ENCODE measurements at places on chromosomes 4 and X.

GRCh38 chr4:52038103-52038912, at the start of gene SGCB:
Gene SGCB, minus strand, starts transcription at chr4:52038299. Its CDS starts 40 bp downstream, at chr4:52038259.
- DNase-seq = peak; percentile 19

DNA sequence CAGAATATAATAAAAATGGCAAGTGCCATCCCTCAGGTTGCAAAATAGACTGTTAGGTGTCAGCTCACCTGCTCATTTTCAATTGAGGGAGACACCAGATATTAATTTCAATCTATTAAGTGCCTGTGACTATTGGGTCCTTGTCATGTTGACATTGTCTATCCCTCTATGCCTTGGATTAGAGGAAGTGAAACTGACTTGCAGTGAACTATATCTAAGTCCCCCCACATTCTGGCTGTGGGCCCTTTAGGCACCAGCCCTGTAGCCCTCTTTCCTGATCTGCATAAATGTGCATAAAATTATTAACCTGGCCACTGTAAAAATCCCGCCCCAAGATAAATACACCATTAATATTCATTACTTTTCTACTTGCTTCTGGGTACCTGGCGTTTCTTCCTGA, 293.0 kb upstream of the CLNK start:
- DNase-seq = no peak

DNA sequence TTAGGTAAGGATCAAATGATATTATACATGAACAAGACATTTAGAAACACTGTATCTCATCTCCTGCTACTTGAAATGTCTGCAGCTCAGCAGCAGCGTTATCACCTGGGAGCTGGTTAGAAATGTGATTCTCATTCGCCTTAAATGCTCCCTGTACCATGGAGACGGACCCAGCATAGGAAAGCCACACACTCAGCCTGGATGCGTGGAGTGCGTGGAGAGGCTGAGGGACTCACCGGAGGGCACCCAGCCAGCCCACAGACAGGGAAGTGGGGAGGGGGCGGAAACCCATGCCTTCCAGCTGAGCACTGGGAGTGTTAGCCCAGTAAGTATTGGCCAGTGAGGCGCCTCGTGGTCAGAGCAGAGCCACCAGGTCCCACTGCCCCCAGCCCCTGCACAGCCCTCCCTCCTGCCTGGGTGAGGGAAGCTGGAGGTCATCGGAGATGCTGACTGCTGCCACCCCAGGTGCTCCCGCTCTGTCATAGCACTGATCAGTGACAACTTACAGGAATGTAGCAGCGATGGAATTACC, 15.2 kb downstream of the SUPT20HL1 start:
- no peak for DNase-seq

DNA sequence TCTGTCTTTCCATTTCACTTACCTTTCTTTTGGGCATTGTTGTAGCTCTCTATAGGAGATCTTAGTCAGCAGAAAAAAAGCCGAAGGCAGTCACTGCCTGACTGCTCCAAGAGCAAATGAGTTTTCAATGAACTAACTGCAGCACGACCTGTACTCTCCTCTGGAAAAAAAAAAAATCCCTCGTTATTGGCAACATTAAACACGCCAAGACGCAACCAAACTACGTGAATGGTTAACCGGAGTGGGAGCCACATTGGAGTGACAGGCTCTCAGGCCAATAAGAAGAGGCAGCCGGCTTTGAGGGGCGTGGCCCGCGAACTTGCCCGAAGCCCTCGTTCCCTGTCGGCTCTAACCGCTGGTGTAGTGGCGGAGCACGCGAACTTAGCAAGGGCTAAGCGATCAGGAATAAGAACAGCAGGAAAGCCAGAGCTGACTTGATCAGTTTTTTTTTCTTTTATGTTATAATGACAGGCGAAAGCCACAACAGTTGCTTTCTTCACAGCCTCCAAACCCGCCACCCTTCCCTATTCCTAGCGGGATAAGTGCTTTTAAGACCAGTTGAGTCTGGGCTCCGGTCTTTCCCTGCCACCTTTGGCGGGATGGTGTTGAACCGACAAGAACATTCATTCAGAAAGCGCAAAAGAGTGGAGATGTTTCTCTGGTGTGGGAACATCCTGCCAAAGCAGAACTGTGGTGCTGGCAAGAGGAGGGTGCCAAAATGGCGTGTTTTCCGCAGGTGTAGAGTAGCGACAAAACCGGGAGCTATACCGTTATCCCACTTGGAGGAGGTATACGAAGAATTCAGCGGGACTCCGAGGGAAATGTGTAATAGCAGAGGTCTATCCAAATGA, 80.0 kb downstream of the HMGN5 start:
- peak; percentile 53 for DNase-seq

DNA sequence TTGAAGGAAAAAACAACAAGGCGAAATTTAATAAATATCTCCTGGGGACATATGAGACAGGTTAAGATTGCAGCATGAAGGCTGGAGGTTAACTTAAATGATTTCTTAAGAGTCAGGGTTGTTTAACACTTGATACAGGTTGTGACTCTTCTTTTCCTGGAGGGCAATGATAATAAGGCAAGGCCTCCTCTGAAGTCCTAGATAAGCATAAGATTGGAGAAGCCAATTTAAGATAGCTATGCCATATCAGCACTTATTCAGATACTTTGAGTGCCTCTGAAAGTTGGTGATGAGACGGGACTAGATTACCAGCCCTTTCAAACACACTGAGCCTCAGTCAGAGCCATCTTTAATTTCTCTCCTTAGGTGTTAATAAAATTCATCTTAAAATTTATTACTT, 350.8 kb downstream of the FBXO8 start:
- no peak for DNase-seq

DNA sequence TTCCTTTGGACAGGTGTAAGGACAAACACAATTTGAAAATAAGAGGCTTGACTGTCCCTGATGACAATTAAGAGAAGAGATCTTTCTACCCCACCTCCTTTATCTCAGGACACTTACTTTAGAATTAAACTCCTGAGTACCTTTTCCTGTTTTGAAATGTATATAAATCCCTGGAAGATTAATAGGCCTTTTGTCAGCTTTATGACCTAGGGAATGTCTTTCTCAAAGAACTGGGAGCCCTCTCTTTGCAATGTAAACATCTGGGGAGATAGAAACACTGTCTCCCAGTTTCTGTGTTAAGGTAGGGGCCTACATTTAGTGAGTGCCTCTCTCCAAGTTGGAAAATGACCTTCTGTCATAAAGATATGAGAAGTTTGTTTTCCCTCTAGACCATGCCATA, 31.7 kb downstream of the AGA start:
- DNase-seq = no peak

GRCh38 chr4:25532591-25532990, 123.1 kb upstream of the SLC34A2 start:
- DNase-seq = no peak

DNA sequence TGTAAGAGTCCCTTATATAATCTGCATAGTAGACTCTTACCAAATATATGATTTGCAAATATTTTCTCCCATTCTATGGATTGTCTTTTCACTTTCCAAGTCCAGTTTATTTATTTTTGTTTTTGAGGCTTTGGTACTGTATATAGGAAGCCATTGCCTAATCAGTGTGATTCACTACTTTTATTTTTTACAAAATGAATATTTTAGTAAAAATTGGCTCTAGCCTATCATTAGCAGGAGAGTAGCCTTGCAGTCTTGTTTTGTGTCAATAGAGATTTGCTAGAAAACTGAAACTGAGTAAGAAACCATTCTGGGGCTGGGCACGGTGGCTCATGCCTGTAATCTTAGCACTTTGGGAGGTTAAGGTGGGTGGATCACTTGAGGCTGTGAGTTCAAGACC, 199.9 kb upstream of the MAB21L2 start:
- DNase-seq = no peak
